Naive thymus-derived CD8-positive, alpha-beta T cell (primary cell): ENCODE measurements at places on chromosomes 1 and 21.

DNA sequence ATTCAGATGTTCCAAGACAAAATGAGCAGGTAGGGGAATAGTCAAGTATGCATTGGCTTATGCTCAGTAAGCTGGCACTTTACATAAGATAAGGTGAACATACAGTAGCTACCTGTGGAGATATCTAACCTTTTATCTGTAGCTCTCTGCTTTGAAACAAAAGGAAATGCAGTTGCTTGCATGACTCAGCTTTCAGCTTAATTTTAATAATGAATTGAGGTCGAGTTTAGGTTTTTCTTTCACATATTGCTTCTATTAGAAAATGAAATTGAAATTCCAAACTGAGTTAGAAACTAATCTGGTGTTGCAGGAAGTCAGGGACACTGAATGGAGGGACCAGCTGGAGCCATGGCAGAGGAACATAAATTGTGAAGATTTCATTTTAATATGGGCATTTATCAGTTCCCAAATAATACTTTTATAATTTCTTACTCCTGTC, 8.3 kb downstream of the FRRS1 start:
- DNase-seq = no peak

- no peak for DNase-seq
Observed at GRCh38 chr1:59027177-59027576, 243.3 kb upstream of the JUN start.

DNA sequence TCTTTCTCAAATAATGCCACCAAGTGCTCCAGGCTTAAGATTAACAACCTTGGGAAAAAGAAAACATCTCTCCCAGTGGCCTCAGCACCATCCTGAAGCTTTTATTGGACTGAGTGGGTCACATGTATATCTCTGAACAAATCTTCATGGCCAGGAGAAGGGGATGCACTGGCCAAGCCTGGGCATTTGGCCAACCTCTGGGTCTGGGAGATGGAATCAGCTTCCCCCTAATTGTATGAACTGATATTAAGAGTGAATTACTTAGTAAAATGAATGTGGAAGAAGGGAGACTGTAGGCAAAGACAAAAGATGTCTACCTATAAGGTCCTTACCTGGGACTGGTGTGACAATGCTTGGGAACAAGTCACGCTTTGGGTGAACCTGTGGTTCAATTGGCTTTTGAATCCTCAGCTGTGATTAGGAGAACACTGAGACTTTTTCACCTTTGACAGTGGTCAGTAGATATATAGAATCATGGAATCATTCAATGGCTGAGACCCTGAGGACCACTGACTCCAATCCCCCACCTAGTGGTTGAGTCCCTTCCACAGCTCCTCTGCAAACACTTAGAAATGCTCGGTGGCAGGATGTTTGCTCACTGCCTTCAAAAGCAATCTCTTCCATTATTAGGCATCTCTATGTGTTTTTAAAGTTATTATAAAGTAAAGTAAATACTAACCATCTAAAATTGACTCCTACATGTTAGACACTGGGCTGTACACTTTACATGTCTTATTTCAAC, 102.6 kb upstream of the ATP1A1 start:
- DNase-seq = no peak

DNA sequence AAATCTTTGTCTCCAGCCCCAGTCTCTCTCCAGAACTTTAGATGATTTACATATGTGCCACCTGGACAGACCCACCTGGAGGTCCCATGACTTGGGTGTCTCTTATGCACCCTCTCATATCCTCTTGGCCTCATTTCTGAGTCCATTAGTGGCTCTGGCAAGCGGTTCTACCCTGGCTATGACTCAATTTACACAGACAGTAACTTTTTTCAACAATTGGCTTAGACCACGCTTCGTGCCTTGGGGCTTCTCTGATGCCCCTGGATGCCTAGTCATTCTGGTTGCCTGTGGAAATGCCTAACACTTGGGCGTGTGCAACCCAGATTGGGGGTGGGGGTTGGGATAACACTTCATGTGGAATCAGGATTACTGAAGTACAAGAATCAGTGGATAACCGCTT, 57.1 kb upstream of the GADD45A start:
- DNase-seq = no peak
